ENCODE measurements at places on chromosomes 7 and 10.

- no peaks in the 10 kb centered on the region for H3K36me3 ChIP-seq
- H3K4me3 ChIP-seq, result no peak overlapping the region
- DNase-seq, result no peak
- peaks cover 4% of the 10 kb centered on the region for H3K4me1 ChIP-seq
- no peaks in the 10 kb centered on the region for H3K27me3 ChIP-seq
Observed at GRCh38 chr7:24133691-24134090, 150.3 kb upstream of the NPY start.

DNA sequence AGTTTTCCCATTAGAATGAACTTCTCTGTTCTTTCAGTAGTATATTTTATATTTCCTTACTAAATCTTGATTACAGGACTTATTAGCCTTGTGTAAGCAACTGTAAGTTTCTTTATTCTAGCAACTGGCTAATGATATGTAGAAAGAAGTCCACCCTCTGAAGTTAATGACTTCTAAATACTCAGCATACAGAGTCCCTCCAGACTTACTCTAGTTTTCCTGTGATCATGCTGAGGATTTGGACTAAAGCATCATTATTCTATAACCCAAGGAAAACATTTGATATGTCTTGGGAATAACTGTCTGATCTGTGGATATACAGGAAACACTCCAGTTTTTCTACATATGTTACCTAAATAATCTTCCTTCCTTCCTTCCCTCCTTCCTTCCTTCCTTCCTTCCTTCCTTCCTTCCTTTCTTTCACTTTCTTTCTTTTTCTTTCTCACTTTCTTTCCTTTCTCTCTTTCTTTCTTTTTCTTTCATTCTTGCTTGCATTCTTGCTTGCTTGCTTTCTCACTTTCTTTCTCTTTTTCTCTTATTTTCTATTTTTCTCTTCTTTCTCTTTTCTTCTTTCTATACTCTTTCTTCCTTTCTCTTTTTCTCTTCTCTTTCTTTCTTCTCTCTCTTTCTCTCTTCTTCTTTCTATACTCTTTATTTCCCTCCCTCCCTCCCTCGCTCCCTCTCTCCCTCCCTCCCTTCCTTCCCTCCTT, 297.6 kb upstream of the MTPN start:
- no peak overlapping the region for H3K27ac ChIP-seq
- H3K27me3 ChIP-seq, result no peaks in the 10 kb centered on the region
- DNase-seq, result no peak
- H3K4me1 ChIP-seq, result no peaks in the 10 kb centered on the region

- no peak for DNase-seq
- H3K27me3 ChIP-seq, result peaks cover 5% of the 10 kb centered on the region
- no peaks in the 10 kb centered on the region for H3K36me3 ChIP-seq
- H3K27ac ChIP-seq, result no peak overlapping the region
- no peak overlapping the region for H3K4me3 ChIP-seq
- no peaks in the 10 kb centered on the region for H3K4me1 ChIP-seq
Observed at GRCh38 chr7:51455086-51455485, 138.5 kb upstream of the COBL start.

GRCh38 chr10:58010073-58010702, 257.5 kb downstream of the IPMK start:
- H3K4me3 ChIP-seq, result no peak overlapping the region
- H3K36me3 ChIP-seq, result no peaks in the 10 kb centered on the region
- no peaks in the 10 kb centered on the region for H3K4me1 ChIP-seq
- no peaks in the 10 kb centered on the region for H3K27me3 ChIP-seq

- no peak for DNase-seq
- no peak overlapping the region for H3K4me3 ChIP-seq
- no peak overlapping the region for H3K27ac ChIP-seq
Observed at GRCh38 chr7:44154703-44155102, 13.6 kb upstream of the MYL7 start.

GRCh38 chr7:1616741-1617140, 46.9 kb upstream of the PSMG3 start:
- H3K36me3 ChIP-seq, result no peaks in the 10 kb centered on the region
- no peak overlapping the region for H3K27ac ChIP-seq
- DNase-seq, result no peak
- no peak overlapping the region for H3K4me3 ChIP-seq
- H3K27me3 ChIP-seq, result peaks cover 6% of the 10 kb centered on the region
- no peaks in the 10 kb centered on the region for H3K4me1 ChIP-seq

GRCh38 chr10:102951316-102951715, 33.2 kb downstream of the CNNM2 start:
- no peak for DNase-seq
- no peaks in the 10 kb centered on the region for H3K27me3 ChIP-seq
- H3K36me3 ChIP-seq, result no peaks in the 10 kb centered on the region
- H3K27ac ChIP-seq, result no peak overlapping the region

DNA sequence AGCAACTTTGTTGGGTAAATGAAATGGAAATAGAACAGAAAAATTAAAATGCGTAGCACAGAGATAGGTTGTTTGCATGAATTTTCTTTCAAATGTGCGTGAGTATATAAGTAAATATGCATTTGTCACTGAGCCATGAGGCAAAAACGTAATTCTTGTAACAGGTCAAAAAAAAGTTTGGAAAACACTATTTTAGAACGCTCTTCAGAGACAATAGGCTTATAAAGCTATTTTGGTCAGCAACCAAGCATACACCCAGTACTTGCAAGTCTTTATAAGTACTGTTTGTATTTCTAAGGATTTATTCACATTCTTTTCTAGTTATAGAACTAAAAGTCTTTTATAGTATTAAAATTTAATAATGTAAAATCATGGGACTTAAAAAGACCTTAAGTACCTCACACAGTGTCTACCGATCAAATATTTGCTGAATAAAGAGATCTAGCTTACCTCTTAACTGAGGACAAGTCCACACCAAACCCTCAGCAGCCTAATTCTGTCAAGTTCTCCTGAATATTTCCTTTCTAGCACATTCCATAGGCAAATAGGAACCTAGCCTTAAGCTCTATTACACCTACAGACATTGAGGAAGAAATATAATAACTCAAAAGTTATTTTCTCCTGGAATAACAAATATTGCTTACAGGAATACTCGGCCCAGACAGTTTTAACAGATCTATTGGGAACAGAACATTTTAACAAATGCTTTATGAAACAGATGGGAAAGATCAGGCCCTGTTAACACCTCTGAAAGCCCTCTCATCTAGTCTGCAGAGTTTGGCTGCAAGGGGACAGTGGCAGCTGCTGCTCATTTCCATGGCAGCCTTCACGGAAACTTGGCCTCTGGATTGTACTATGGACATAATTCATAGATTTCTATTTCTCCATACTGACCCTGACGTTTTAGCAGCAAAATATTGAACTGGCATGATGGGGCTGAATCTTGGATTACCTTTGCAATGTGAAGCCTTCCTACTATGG, 8.8 kb downstream of the CRPPA start:
- no peaks in the 10 kb centered on the region for H3K36me3 ChIP-seq
- H3K4me1 ChIP-seq, result no peaks in the 10 kb centered on the region
- no peak overlapping the region for H3K27ac ChIP-seq
- DNase-seq, result no peak
- no peak overlapping the region for H3K4me3 ChIP-seq
- H3K27me3 ChIP-seq, result no peaks in the 10 kb centered on the region

GRCh38 chr10:25327273-25327672, 152.5 kb downstream of the GPR158 start:
- no peaks in the 10 kb centered on the region for H3K36me3 ChIP-seq
- H3K27me3 ChIP-seq, result peaks cover 3% of the 10 kb centered on the region
- no peak overlapping the region for H3K4me3 ChIP-seq
- no peaks in the 10 kb centered on the region for H3K4me1 ChIP-seq

DNA sequence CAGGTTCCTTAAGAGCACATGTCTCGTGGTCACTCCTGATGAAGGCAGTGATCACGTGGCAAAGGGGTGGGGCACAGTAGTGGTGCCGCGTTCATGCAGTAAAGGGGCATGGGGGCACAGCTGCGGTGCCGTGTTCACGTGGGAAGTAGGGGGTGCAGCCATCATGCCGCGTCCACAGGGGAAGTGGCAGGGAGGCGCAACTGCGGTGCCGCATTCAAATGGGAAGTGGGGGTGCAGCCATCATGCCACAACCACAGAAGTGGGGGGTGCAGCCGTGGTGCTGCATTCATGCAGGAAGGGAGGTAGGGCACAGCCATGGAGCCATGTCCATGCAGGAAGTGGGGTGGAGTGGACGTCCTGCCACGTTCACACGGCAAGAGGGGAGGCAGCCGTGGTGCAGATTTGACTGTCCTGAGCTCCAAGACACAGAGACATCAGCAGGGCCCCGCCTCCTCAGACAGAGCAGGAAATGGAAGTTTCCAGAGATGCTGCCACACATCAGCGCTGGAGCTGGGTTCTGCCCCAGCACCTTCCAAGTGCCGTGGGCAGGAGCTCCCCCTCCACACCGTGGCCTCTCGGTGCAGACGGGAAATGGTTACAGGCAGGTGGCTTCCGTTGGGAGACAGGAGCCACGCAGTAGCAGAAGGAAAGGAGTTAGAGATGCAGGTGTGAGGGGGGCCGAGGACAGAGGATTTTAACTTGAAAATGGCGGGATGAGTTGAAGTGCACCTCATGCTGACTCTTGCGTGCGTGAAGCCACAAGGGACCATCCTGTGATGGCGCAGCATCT, 95.0 kb upstream of the DDC start:
- no peaks in the 10 kb centered on the region for H3K27me3 ChIP-seq
- no peak overlapping the region for H3K27ac ChIP-seq
- no peak overlapping the region for H3K4me3 ChIP-seq
- DNase-seq, result no peak
